Camera-type eye (tissue), 1 donor: ENCODE measurements at places on chromosomes 7 and 10. TPM values are rescaled to one million over a fixed set of nuclear protein-coding genes. Genes with fewer than 3 reads are reported as not detected.

The RARRES2 gene
- total RNA-seq = 66.2 TPM

The LRIT1 gene
- 51.8 TPM for total RNA-seq

The VPS41 gene
- total RNA-seq = 127 TPM

The MEIG1 gene
- total RNA-seq = not detected

The FRMPD2 gene
- 27.3 TPM for total RNA-seq

The ZNF503 gene
- 13.6 TPM for total RNA-seq

The MCM10 gene
- 4.1 TPM for total RNA-seq

The BMPER gene
- total RNA-seq = 10.6 TPM
